Inflammatory macrophage treated with lipopolysaccharide for 1 hour (primary cell): ENCODE measurements at places on chromosomes 6 and 20.

GRCh38 chr6:28480253-28480932, 35.2 kb downstream of the GPX6 start:
- no peak for DNase-seq

DNA sequence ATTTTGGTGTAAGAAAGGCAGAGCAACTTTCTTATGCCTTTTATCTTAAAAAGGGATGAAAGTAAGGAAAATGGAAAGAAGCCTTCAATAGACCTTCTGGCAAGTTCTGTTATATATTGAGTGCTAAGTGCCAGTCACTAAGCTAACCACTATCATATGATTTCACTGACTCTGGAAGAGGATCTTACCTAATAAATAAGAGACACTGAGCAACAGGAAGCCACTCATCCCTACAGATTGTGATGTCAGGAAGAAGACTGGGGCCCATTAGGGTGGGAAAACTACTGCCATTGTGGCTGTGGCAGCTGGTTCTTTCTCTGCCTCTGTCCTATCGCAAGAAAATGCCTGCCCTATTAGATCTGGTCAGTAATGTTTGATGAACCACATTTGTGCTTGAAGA, 89.6 kb downstream of the AIG1 start:
- DNase-seq: peak; percentile 22

- peak; percentile 83 for DNase-seq
These were observed at the start of gene TMEM242 for GRCh38 chr6:157323255-157323965. Gene TMEM242, minus strand, starts transcription at chr6:157323519. Its CDS starts 20 bp downstream, at chr6:157323499.

GRCh38 chr6:144413418-144413817, 128.3 kb downstream of the UTRN start:
- DNase-seq: no peak

DNA sequence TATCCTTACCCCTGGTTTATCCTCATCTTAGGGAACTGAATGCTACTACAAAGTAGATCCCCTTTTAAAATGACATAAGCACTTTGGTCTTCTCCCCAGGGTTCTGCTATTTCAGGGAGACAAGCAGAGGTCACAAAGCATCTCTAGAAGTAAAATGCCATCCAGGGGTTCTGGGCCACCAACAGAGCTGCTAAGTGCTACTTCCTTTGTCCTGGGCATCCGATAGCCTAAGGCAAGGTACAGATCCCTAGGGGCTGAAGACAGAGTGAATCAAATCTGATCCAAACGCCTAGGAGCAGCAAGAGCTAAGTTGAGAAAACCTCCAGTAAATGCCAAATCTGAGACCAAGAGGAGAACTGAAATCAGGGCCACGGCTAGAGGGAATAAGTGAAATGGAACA, 161.2 kb downstream of the PTPRT start:
- DNase-seq: no peak

DNA sequence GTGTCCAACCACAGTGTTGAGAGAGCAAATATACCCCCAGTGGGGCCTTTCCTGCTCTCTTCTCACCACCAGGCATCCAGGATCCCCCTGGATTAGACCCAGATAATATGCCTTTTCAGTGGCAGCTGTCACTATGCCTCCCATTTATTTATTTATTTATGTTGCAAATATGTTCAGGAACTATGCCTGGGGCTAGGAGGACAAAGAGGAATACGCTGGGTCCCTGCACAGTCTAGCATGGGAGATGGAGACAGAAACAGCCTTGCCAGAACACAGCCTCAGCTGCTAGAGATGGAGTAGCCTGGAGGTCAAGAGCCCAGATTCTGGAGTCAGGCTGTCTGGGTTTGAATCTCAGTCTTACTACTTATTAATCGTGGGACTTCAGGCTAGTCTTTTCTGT, 74.6 kb upstream of the LRFN2 start:
- DNase-seq: no peak

DNA sequence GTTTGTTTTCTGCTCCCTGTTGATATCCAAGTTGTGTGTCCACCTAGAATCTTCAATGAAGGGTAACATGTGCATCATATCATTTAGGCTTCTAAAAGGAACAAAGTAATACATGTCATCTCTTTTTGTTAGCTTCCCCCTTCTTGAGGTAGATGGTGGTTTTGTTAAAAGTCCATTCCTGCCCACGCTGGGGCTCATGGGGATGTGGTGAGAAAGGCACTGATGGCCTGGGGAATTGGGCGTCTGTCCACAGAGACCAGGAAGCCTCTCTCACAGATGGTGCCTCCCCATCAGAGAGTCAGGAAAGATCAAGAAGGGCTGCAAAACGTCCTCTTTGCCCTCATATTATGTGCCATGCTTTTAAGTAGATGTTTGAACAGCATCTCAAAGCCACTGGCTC, 32.5 kb downstream of the GNAS start:
- peak; percentile 63 for DNase-seq

DNA sequence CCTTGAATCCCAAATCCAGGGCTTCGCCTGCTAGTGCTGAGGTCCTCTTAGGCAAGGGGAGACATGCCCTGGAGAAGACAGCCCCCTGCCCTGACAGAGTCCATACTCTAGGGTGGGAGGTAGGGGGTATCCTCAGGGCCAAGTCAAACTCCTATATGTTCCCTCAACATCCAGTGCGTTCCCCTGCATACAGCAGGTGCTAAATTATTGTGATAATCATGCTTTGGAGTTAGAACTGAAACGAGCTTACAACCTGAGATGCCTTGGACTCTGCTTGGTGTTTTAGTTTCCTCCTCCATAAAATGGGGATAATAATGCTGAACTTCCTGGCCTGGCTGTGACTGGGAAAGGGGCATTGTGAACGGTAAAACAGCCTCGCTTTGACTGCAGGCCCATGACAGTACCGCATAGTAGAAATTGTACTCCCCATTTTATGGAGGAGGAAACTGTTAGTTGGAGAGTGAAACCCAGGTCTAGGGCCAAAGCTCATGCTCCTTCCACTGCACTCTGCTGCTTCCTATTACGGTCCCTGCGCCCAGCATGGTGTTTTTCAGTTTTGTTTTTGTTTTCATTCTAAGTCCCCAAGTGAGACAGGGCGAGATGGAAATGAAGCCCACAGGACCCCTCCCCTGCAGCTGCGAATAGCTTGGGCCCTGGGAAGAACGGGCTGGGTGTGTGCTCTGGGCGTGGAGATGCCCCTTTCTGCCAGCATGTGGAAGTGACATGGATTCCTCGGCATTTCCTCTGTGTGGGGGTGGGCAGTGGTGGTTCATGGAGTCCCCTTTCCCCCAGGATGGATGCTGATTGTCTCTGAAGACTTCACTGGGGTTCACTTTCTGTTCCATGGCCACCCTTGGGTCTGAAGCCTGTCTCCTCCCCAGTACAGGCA, 162.5 kb downstream of the VEGFA start:
- no peak for DNase-seq

- no peak for DNase-seq
These were observed 191.4 kb upstream of the CDYL start for GRCh38 chr6:4584801-4585200.

DNA sequence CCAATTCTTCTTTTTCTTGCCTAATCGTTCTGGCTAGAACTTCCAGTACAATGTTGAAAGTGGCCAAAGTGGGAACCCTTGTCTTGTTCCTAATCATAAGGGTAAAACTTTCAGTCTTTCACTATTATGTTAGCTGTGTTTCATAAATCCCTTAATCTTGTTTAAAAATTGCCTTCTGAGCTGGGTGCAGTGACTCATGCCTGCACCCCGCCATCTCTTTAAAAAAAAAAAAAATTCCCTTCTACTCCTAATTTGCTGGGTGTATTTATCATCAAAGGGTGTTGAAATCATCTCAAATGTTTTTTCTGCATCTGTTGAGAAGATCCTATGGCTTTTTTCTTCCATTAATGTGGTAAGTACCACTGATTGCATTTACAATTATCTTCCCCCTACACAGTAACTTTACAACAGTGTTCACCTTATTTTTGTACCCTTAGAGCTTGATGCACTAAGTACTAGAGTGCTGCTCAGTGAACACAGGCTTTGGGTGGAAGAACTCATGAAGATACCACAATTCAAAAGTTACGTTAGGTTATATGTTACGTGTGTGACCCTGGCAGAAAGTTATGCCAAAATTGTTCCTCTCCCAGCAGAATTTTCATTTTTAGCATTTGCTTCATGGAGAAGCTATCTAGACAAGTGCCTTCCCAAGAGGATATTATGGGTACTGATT, 9.7 kb downstream of the SNRPB start:
- no peak for DNase-seq

DNA sequence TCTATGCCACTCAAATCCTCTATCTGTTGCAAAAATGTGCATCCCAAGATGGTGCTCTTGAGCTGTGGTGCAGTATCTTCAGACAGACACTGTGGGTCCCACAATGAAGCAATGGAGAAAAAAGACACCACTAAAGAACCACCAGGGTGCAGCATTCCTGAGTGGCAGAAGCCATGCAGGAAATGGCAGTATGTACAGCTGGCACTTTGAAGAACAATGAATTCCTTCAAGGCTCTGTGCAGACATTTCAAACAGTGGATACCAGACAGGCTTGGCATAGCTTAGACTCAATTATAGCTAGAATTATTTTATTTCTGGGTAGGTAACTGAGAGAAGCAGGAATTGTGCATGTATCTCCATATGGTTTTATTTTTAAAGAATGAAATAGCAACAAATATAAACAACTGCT, 24.0 kb upstream of the HDAC2 start:
- peak; percentile 51 for DNase-seq

DNA sequence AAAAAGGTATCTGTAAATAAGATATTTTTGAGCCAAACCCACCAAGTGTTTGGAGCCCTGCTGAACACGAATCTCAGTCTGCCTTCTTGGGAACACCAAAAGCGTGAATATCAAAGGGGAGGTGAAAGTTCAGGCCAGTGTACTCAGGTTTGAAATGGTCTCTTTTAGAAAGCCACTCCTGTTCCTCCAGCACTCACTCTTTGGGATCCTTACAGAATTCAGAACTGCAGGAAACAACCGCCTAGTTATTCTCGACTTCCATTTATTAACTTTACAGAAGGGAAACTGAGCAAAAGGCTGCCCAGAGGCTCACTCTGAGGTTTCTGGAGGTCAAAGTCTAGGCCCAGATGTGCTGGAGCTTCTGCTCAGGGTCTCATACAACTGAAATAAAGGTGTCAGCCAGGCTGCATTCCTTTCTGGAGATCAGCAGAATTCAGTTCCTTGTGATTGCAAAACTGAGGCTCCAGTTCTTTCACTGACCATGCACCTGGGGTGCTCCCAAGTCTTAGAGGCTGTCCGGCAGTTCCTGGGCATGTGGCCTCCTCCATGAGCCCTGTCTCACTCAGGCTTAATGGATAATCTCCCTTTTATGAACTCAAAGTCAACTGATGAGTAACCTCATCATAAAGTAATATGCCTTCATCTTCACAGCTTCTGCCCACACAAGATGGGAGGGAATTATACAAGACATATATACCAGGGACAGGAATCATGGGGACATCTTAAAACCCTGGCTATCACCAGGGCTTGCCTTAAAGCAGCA, 65.5 kb upstream of the TNFAIP3 start:
- DNase-seq: no peak

GRCh38 chr20:38165089-38165965, at the start of gene TGM2:
Gene TGM2, minus strand, starts transcription at chr20:38165270. Its CDS starts 72 bp downstream, at chr20:38165198.
- DNase-seq: peak; percentile 86

- DNase-seq: peak; percentile 92
These were observed 55.2 kb downstream of the TGM2 start for GRCh38 chr20:38109591-38110524.

DNA sequence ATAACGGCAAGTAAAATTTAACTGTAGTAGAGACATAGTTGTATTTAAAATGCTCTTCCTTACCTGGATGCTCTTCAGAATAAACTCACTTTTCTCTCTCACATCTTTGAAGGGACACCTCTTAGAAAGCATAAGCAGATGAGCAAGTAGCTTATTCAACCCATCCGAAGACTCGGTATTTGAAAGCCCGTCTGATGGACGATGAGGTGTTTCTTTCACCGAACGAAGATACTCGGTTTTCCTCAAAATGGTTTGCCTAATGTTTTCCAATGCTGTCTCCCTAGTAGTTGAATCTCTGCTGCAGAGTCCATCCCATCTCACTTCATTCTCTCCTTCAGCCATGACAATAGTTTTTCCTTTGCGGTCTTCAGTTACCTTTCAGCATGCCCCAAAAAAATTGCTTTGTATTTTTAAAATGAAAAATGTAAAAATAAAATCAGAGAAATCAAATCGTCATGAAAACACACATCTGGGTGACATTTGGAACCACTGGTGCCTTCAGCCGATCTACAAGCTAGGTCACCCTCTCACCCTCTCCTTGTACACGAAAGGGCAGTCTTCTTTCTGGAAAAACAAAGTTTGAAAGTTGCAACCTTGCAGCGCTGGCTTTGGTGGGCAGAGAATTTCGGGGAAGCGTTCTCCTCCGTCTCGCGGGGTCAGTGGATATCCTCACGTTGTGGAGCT, 772 bp downstream of the SESN1 start:
- DNase-seq: no peak

DNA sequence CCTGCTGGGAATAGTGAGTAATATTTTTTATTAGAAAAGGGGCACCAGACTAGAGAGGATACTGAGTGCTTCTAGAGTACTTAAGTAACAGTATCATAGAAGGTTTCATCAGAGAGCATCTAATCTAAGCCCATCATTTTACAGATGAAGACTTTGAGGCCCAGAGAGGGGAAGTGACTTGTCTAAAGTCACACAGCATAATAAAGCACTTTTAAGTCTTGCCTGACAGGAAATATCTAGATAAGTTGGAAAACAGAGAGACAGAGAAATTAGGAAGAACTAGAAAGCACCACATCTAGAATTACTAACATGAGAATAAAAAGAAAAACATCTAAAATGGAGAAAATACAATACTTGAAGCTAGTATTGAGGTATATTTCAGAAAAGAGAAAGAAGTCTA, 6.0 kb downstream of the HLA-DMA start:
- DNase-seq: no peak

GRCh38 chr6:36386495-36387439, 702 bp downstream of the ETV7 start:
- DNase-seq: peak; percentile 48

GRCh38 chr6:170165085-170165470, 125.8 kb downstream of the DLL1 start:
- DNase-seq: no peak

- DNase-seq: no peak
These were observed 271.5 kb upstream of the KCNQ5 start for GRCh38 chr6:72350296-72350881.

DNA sequence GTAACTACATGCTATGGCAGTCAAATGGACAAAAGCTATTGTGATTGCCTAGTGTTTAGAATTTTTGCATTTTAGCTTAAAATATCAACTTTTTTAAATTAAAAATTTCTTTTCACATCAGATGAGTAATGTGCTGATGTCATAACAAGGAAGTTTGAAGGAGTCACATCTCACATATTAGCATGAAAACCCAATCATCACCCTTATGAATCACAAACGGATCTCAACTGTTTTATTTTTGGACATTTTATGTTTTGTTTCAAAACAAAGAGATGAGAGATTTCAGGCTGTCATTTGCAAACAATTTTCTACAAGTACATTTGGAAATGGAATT, 53.6 kb upstream of the TRERF1 start:
- peak; percentile 74 for DNase-seq

GRCh38 chr20:46994341-46994740, 99.7 kb downstream of the EYA2 start:
- DNase-seq: no peak

- DNase-seq: no peak
These were observed 68.2 kb downstream of the KHDRBS2 start for GRCh38 chr6:62217866-62218265.

DNA sequence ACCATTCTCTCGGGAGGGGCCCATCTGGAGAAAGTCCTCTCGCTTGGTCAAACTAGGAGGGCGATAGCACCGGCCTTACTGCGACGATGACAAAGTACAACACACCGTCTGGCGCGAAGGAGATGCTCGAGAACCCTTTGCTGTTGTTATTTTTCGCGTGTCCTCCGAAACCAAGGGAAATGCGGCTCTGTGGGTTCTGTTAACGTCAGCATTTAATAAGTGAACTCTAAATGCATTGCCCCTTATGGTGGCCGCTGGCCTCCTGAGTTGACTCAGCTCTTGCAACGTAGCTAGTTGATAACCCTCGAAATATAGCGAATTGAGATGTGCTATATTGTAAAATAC, 577 bp upstream of the SCAND1 start:
- peak; percentile 37 for DNase-seq
